ENCODE measurements at places on chromosomes 5 and 9. TPM values are rescaled to one million over a fixed set of nuclear protein-coding genes. Genes with fewer than 3 reads are reported as not detected.

Gene RANBP17
- 7.5 TPM for total RNA-seq

Gene TMEM171
- not detected for total RNA-seq

Gene ARHGEF28
- total RNA-seq: 20.1 TPM

Gene PLAC8L1
- not detected for total RNA-seq

Gene LRRC70
- total RNA-seq: 0.33 TPM

Gene MED10
- total RNA-seq: 18.5 TPM

Gene BNC2
- not detected for total RNA-seq

Gene SH3RF2
- total RNA-seq: 15.9 TPM

Gene SPATA31C1
- not detected for total RNA-seq

Gene SH2D3C
- total RNA-seq: not detected

Gene FAM169A
- 0.23 TPM for total RNA-seq

Gene NMUR2
- total RNA-seq: 20.6 TPM

Gene TNFSF15
- total RNA-seq: 5.2 TPM

Gene AGXT2
- not detected for total RNA-seq

Gene DYNC2I2
- total RNA-seq: 467 TPM

Gene RELL2
- total RNA-seq: 26.6 TPM

Gene MCTP1
- total RNA-seq: 4.2 TPM

Gene RAD23B
- total RNA-seq: 76.8 TPM

Gene PDE4D
- 15.0 TPM for total RNA-seq

Gene DNAJA1
- 53.2 TPM for total RNA-seq

Gene ZBTB26
- total RNA-seq: 2.6 TPM

Gene PCDHB13
- 0.05 TPM for total RNA-seq

Gene PCDHGA6
- total RNA-seq: 0.48 TPM

Gene SNX18
- 40.4 TPM for total RNA-seq

Gene SMIM33
- total RNA-seq: not detected

Gene INSL6
- not detected for total RNA-seq

Gene PDLIM4
- 0.99 TPM for total RNA-seq

Gene TTC39B
- 3.7 TPM for total RNA-seq

Gene SLC35D2
- 25.2 TPM for total RNA-seq

Gene GRM6
- not detected for total RNA-seq

Gene PRSS3
- total RNA-seq: 123 TPM

Gene IFNA13
- total RNA-seq: not detected

Gene TIMD4
- total RNA-seq: not detected

Gene FABP6
- total RNA-seq: 2.9 TPM

Gene PCDHA3
- total RNA-seq: not detected

Gene EPB41L4A
- total RNA-seq: 0.48 TPM

Gene BRINP1
- total RNA-seq: not detected

Gene PCDHGB4
- not detected for total RNA-seq

Gene OR1J2
- not detected for total RNA-seq

Gene MUSK
- total RNA-seq: not detected

Gene ZNF483
- not detected for total RNA-seq
